ENCODE measurements at places on chromosomes 7 and 10.

GRCh38 chr10:119725517-119725827, 378 bp upstream of the INPP5F start:
- no peak for DNase-seq

DNA sequence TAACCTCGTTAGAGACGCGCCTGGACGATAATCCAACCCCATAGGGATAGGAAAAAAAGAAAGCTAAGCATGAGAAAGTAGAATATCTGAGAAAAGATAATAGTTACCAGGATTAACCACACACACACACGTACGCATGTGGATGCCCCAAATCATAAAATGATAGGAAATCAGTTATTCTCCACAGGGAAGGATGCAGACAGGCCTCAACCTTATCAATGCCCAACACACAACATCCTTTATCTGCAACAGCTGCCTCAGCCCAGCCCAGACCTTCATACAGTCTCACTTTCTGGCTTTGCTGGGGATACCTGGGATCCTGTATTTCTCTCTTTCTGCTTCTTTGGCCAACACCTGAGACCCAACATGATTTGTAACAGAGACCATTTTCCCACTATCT, 123.0 kb downstream of the NOC3L start:
- DNase-seq = no peak

DNA sequence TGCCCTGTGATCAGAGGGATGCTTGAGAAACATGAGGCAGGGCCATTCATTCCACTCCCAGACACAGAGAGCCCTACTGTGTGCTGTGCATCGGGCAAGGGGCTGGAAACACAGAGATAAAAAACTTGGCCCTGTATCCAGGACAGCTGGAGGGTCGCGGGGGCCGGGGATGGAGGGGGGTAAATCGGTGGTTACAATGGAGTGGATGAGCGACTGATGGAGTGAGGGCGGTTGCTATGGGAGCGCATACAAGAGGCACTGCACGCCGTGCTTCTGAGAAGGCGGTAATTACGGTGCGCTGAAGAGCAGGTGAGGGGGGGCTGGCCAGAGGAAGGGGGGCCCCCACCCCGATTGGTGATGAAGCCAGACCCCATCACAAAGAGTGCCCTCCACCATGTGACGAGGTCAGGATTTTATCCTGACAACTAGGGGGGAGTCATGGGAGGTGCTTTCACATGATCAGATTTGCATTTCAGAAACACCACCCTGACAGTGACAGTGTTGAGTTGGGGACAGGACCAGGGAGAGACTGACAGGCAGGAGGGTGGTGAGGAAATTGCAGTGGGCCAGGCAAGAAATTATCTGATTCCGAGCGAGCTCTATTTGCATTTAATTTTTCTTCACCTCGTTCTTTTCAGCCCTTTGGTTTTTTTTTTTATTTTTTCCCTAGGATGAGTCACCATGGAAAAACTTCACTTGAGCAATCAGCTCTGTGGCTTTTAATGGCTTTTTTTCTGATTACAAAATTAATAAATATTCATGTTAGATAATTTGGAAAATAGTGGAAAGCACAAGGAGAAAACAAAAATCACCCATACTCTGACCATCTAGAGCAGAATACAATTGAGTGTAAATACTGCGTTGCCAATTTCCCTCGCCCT, 7.8 kb downstream of the CPA5 start:
- DNase-seq = peak; percentile 74

- no peak for DNase-seq
Observed at GRCh38 chr10:29623797-29624196, 11.0 kb downstream of the SVIL start.

- peak; percentile 15 for DNase-seq
Observed at GRCh38 chr10:59678884-59679301, 30.8 kb downstream of the SLC16A9 start.

DNA sequence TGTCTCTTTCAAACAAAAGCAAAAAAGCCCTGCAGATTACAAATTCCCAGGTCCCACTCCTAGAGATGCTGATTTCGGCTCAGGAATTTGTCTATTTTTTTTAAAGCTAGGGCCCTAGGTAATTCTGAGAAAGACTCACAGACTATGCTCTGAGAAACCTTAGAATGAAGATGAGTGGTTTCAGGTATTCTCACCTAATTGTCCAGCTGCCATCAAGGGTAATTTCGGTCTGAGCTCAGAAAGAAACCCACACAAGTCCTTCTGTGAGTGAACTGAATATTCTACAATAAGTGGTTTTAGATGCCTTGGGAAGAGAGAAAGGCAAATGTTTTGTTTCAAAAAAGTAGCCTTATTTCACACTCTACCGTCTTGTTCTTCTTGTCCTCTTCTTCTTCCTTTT, 45.7 kb downstream of the DCLRE1A start:
- DNase-seq = no peak

DNA sequence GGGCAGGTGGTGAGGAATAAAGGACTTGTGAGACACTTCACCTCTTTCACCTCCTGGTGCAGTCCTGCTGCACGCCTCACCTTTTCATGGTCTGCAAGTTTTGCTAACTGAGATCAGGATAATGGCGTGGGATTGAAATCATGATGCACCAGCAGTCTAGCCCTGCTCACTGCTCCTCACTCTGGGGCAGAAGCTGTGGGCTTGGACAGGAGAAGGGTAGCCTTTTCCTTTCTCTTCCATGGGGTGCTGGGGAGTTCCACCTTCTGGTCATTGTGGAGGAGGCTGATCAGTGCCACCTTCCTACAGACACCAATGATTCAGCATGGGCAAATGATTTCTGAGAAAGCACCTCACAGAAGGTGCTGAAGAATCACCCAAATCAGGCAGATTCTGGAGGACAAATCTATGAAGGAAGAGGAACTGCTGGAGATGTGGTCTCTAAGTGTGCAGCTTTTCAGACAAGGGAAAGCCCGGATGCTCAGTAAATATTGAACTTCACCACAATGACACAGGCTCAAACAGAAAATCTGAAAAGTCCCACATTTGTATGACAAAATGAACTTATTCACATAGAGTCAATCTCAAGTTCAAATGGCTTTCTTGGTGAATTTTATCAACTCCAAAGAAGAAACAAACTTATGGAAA, 19.7 kb downstream of the MBL2 start:
- DNase-seq = no peak
